Choroid plexus epithelial cell (primary cell): ENCODE measurements at places on chromosomes 3 and 15.
A peak's percentile ranks its signal among the peaks of the same experiment; 100 is the strongest.

DNA sequence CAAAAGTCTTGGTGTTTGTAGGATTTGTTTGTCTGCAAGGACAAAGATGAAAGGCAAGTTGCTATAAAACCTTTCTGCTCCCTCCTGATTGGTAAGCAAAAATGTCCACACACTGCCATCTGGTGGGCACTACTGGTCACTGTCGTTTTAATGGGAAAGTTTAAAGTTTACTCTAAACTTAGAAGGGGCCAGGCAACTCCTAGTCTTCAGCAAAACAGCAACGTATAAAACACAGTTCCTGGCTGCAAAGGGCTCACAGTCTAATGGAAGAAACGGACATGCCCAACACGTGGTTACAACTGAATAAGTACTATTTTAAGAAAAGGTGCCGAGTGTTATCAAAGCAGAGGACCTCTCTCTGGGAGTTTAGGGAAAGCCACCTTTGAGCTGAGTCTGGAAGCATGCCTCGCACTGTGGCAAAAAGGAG is 23.7 kb upstream of the TPRG1 start:
- peak; percentile 80 for DNase-seq

DNA sequence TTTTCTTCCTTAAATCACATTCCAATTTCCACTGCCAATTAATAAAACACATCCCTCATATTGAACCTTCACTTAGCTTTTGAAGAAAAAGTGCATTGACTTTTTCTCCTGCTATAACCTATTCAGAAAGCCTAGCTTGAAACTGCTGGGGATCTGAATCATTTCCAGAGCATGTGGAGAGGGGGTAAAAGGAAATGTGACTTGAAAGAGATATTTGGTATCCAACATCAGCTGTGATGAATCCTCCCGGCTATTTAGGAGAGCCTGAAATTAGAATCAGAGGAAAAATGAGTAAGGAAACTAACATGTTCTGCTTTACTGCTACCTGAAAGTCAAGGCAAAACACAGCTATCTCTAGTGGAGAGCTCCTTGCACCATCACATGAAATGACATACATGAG is 2.6 kb upstream of the GNB5 start:
- DNase-seq = no peak

- no peak for DNase-seq
Measured at GRCh38 chr3:55631766-55632331, 144.7 kb upstream of the WNT5A start.

GRCh38 chr15:51576911-51577500 is 45.6 kb downstream of the DMXL2 start:
- peak; percentile 86 for DNase-seq

- no peak for DNase-seq
Measured at GRCh38 chr3:108931035-108931434, 22.6 kb downstream of the GUCA1C start.

DNA sequence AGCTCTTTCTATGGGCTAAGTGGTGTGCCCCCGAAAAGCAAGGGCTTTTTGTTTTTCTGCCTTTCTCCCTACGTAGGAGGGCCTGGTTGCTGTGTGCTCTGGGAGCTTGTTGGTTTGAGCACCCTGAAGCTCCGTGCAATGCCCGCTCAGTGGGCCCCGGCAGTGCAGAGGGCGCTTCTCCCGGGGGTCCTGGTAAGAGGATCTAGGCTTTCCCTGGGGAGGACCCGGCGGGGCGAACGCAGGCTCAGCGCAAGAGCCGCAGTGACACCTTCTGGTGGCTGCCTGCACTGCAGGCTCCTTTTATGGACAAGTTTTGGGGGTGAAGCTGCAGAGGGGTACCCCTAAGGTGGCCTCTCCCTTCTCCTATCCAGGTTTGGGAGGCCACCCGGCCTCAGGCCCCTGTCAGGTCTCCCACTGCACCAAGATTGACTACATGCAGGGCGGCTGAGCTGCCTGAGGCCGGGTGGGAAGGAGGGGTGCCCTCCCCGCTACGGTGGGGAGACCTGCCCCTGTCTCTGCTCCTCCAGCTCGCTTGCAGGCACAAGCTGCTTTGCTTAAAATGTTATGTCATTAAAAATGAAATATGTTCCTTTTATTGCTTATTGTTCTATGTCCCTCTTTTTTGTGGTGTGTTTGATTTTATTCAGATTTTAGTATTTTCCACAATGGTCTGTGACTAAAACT is 387.9 kb downstream of the GABRG3 start:
- peak; percentile 15 for DNase-seq

GRCh38 chr15:73555080-73555479 is 78.1 kb downstream of the NPTN start:
- DNase-seq = no peak
